Effector memory CD4-positive, alpha-beta T cell (primary cell): ENCODE measurements at places on chromosomes 13 and 19.

- DNase-seq, result no peak
Observed at GRCh38 chr13:48542581-48543341, 9.9 kb upstream of the RCBTB2 start.

GRCh38 chr13:114264886-114265611, 16.4 kb upstream of the UPF3A start:
- DNase-seq, result no peak

DNA sequence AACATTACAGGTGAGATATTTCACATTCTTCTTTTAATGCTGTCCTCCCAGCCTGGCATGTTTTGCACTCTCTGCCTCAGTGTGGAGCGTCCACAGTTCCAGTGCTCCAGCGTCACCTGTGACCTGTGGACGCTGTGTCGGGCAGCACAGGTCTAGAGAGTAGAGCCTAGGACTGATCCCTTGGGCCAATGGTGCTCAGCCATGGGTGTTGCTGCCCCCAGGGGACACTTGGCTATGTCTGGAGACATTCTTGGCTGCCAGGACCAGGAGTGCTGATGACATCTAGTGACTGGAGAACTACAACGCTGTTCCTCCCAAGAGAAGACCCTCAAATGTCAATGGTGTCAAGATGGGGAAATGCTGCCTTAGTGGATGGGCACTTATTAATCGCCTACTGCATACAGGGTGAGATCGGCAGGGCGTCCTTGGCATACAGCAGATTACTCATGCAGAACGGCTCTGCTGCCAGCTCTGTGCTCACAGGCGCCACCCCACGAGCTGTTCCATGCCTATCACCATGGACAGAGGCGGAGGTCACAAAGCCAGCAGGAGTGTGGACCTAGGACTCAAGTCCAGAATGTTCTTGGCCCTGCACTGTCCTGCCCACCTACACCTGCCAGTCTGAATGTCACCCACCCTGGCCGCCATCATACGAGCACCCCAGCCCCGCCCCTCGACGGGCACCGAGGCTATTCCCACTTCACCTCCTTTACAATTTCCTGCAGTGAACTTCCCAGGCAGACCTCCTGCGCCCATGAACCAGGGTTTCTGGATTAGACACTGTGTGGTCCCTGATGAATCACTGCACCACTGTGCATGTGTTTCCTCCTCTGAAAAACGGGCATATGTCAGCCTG, 13.9 kb upstream of the MADCAM1 start:
- no peak for DNase-seq

- DNase-seq, result no peak
Observed at GRCh38 chr19:41089959-41090358, 1.7 kb downstream of the CYP2A13 start.

DNA sequence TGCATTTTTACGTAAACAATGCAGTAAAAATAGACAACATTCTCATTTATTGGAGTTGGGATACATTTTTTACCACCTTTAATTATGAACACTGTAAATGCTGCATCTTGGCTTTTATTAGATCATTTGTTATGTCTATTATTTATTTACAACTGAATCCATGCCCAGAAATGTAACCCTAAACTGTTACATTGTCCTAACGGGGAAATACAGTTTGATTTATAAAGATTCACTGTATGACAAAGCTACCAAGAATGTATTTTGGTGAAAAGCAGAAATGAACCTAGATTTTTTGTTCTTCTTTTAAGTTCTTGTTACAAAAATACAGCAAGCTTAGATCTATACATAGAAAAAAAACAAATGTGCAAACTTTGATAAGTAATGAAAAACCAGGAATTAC, 1.1 kb downstream of the METTL21C start:
- DNase-seq, result no peak

GRCh38 chr13:22287343-22287920, 616.6 kb downstream of the FGF9 start:
- no peak for DNase-seq

DNA sequence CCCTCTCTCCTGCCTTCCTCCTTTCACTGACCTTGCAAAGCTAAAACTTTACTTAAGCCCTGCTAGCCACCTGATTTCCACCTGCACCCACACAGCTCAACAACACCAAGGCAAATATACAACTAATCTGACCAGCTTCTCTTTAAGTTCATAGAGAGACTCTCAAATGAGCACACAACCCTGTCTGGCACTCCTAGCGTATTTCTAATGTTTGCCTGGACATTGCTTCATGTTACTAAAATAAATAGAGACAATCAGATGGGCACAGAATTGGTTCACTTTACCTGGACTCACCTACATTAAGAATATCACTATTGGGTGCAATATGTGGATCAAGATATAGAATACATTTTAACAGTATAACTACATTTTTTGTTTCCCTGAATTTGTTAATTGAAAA, 33.2 kb upstream of the RXFP2 start:
- no peak for DNase-seq

GRCh38 chr19:15634105-15634504, 6.6 kb upstream of the CYP4F3 start:
- no peak for DNase-seq

GRCh38 chr19:294946-295686, 3.9 kb upstream of the PLPP2 start:
- DNase-seq, result no peak

- no peak for DNase-seq
Observed at GRCh38 chr19:36049080-36049698, 4.9 kb downstream of the THAP8 start.

DNA sequence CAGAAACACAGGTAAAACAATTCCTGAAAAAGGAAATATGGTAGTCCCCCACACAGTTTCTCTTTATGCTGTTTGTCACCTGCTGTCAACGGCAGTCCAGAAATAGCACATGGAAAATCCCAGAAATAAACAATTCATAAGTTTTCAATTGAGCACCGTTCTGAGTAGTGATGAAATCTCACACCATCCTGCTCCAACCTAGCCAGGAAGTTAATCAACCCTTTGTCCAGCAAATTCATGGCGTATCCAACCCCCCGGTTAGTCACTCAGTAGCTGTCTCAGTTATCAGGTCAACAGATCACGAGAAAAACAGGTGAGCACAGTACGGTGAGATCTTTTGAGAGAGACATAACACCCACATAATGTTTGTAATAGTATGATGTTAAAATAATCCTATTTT, 74.2 kb downstream of the TUBGCP3 start:
- DNase-seq, result no peak

GRCh38 chr19:46470376-46470775, 987 bp downstream of the PNMA8A start:
- no peak for DNase-seq
